ENCODE measurements at places on chromosomes 3 and 15. TPM values are rescaled to one million over a fixed set of nuclear protein-coding genes. Genes with fewer than 3 reads are reported as not detected.
A peak's percentile ranks its signal among the peaks of the same experiment; 100 is the strongest.

GRCh38 chr15:84814916-84815315 is 2.2 kb upstream of the ALPK3 start:
- H3K27me3 ChIP-seq, result no peaks in the 10 kb centered on the region
- no peaks in the 10 kb centered on the region for H3K36me3 ChIP-seq
- no peak overlapping the region for H3K4me3 ChIP-seq
- H3K27ac ChIP-seq, result peak overlapping the region; percentile 18
- no peak for DNase-seq
- peaks cover 41% of the 10 kb centered on the region for H3K4me1 ChIP-seq

- peak; percentile 15 for DNase-seq
- H3K27me3 ChIP-seq, result no peaks in the 10 kb centered on the region
- no peaks in the 10 kb centered on the region for H3K36me3 ChIP-seq
- H3K4me3 ChIP-seq, result no peak overlapping the region
Observed at GRCh38 chr3:195746346-195746745, 25.6 kb downstream of the MUC20 start.

- peaks cover 98% of the 10 kb centered on the region for H3K36me3 ChIP-seq
- no peak overlapping the region for H3K27ac ChIP-seq
- no peaks in the 10 kb centered on the region for H3K4me1 ChIP-seq
- H3K27me3 ChIP-seq, result no peaks in the 10 kb centered on the region
Observed at GRCh38 chr3:14663396-14664135, 11.4 kb upstream of the C3orf20 start.

- no peak overlapping the region for H3K4me3 ChIP-seq
- no peak overlapping the region for H3K27ac ChIP-seq
- no peaks in the 10 kb centered on the region for H3K36me3 ChIP-seq
- H3K27me3 ChIP-seq, result no peaks in the 10 kb centered on the region
Observed at GRCh38 chr15:35289024-35289617, 204.0 kb upstream of the NANOGP8 start.

DNA sequence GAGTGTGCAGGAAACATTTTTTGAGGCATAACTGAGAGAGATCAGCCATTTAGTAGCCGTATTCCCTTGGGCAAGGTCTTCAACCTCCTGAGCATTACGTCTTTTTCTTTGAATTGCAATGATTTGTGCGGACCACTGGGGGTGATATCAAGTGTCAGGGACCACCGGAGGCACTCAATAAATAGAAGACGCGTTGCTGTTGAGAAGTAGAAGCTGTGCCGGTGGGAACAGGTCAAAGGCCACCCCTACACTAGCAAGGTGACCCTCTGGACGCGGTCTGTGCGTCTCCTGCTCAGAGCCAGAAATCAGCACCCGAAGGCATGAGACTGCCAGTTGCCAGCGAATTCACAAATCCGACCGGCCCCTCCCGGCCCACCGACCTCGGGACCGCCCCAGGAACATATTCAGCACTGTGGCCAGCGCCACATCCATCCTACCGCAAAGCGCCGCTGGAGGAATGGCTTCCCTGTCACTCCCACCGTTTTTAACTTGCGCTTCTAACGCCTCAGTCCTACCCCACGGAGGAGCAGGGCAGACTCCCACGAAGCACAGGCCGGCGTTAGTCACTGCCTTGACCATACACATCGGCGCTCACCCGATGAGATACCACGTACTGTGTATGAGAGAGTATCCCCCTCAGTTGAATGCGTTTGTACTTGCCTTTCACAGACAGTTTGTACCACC is 1.4 kb upstream of the GHSR start:
- H3K36me3 ChIP-seq, result no peaks in the 10 kb centered on the region
- peaks cover 42% of the 10 kb centered on the region for H3K27me3 ChIP-seq
- no peak overlapping the region for H3K27ac ChIP-seq

DNA sequence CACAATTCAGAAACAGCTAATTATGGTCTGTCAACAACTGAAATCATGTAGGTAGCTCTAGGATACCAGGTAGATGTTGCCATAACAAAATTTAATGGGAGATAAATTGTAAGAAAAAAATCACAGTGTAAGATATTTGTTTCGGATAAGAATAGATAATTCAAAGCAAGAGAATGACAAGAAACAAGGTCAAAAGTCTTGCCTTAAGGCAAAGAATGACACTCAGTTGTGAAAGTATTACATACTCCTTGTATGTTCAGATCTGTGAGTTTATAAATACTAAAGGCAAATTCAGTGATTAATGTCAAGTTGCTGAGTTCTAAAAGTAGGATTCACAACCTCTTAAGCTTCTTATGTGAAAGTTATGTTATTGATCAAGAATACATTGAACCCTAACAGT is 772.2 kb upstream of the SGO1 start:
- no peak overlapping the region for H3K27ac ChIP-seq
- no peaks in the 10 kb centered on the region for H3K4me1 ChIP-seq
- H3K4me3 ChIP-seq, result no peak overlapping the region
- DNase-seq, result no peak

- DNase-seq, result no peak
- no peaks in the 10 kb centered on the region for H3K27me3 ChIP-seq
- no peaks in the 10 kb centered on the region for H3K36me3 ChIP-seq
- no peaks in the 10 kb centered on the region for H3K4me1 ChIP-seq
- no peak overlapping the region for H3K27ac ChIP-seq
Observed at GRCh38 chr15:61393949-61394348, 164.8 kb upstream of the RORA start.

DNA sequence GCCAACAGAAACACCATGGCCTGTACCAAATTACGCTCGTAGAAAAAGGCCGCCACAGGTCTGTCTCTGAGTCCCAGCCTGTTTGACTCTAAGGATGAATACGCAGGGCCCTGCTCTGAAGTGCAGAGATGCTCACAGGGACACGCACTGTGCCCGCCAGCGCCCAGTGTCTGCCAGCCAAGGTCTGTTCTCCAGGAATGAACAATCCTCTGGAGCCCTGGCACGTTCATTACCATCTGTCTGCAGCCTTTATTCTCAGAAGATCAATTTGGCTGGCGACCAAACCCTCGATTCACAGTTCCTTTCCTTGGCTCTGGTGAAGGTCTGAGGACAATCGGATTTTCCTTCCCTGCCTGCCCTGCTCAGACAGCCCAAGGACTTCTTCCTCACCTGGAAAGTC is 66.3 kb downstream of the NIPA2 start:
- DNase-seq, result peak; percentile 55
- peaks cover 84% of the 10 kb centered on the region for H3K36me3 ChIP-seq
- no peak overlapping the region for H3K27ac ChIP-seq

DNA sequence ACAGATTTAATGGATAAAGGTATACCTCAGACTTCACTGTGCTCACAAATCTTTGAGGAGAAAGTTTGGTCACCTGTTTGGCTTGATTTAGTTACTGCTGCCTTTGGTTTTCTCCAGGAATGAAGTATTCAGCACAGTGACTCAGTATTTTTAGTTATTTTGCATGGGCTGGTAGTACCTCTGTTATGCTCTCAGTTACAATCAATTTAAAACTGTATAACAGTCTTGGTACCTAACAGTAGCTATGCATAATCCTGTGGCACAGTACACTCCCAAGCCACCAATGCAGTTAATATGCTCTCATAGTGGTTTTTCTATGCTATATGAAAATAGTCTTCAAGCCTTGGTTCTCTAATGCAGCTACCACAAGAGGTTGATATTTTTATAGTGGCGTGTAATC is 11.9 kb upstream of the EIF3J start:
- H3K27me3 ChIP-seq, result no peaks in the 10 kb centered on the region
- no peak overlapping the region for H3K4me3 ChIP-seq
- peaks cover 25% of the 10 kb centered on the region for H3K36me3 ChIP-seq
- no peak for DNase-seq

The EID1 gene
- polyA plus RNA-seq, result 132 TPM

The TIGIT gene
- polyA plus RNA-seq, result 6.1 TPM

The DCP1A gene
- 5.6 TPM for polyA plus RNA-seq

The ACTC1 gene
- polyA plus RNA-seq, result 0.52 TPM

The HDGFL3 gene
- polyA plus RNA-seq, result 5.0 TPM

The ALPK3 gene
- 0.29 TPM for polyA plus RNA-seq

The PRSS50 gene
- not detected for polyA plus RNA-seq
